ENCODE measurements at places on chromosomes 7 and 10. TPM values are rescaled to one million over a fixed set of nuclear protein-coding genes. Genes with fewer than 3 reads are reported as not detected.

- DNase-seq, result no peak
These were observed 94.3 kb downstream of the THSD7A start for GRCh38 chr7:11737723-11738122.

The FAM241B gene
- not detected for total RNA-seq

- DNase-seq, result no peak
These were observed 8.8 kb downstream of the CHST3 start for GRCh38 chr10:71972746-71973695.

The KAZALD1 gene
- 71.5 TPM for total RNA-seq

DNA sequence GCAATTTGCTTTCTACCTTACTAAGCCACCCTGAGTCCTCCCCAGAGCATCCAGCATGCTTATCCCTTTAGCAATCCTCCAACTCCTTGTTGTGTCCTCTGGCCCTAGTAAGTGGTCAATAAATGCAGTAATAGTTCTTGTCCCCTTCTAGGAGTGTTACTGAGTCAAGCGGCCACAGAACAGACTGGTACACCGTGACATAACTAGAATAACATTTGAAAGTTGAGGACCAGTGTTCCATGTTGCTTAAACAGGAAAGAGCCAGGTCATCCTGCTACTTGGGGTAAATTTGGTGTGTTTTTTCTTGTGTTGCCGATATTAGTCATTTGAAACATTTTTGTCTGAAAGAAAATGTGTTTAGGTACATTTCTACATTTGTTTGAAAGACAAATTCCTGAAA lies 4.8 kb upstream of the CDK6 start:
- DNase-seq, result no peak
